PC-3 (cell line): ENCODE measurements at places on chromosomes 1 and 21. TPM values are rescaled to one million over a fixed set of nuclear protein-coding genes. Genes with fewer than 3 reads are reported as not detected.

ZBTB8B gene
- total RNA-seq = 0.22 and 0.23 TPM in 2 replicates

ATAD3B gene
- 140 and 190 TPM in 2 replicates for total RNA-seq

GRCh38 chr1:204282761-204283221 is 69.0 kb upstream of the GOLT1A start:
- no peak for DNase-seq

DNA sequence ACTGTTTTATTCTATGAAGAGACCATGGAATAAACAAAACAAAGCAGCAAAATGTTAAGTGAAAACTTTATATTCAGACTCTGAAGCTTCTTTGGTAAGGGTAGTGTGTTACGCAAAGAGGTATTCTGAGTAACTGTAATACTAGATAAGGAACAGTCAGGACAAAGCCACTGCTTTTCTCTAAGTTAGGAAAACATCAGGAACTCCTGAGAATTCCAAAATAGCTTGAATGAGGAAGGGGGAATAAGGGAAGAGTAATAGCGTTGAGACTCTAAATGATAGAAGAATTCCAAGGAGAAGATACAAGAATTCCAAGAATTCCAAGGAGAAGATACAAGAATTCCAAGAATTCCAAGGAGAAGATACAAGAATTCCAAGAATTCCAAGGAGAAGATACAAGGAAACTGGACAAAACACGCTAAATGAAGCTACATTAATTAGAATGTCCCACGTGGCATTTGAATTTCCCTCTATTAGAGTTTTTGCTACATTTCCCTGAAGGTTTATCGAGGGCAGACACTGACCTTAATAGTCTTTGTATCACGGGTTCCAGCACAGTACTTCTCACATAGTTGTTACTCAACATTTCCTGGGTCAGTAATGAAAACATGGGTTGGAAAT is 71.5 kb downstream of the SMYD3 start:
- no peak for DNase-seq

- peak; percentile 79 for DNase-seq
These were observed 149.5 kb downstream of the FGGY start for GRCh38 chr1:59446257-59446901.

DNA sequence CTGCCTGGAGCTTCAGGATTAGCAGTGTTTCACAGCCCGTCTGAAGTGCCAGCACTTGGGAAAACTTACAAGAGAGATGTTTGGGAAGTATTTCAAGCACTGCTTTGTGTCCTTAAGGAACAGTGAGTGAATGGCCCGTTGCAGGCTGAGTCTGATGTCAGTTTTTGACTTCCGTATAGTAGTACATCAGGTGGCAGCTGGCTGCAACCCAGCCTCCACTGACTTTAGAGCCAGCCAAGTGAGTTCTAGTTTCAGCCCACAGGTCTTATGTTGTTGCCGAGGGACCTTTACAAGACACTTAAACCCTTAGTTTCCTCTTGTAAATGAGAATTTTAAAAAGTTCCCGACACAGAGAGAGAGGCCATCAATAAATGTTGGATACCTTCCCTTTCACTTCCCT is 35.0 kb downstream of the UCK2 start:
- DNase-seq = no peak

- no peak for DNase-seq
These were observed 313.4 kb upstream of the C1orf174 start for GRCh38 chr1:4213366-4213973.

DNA sequence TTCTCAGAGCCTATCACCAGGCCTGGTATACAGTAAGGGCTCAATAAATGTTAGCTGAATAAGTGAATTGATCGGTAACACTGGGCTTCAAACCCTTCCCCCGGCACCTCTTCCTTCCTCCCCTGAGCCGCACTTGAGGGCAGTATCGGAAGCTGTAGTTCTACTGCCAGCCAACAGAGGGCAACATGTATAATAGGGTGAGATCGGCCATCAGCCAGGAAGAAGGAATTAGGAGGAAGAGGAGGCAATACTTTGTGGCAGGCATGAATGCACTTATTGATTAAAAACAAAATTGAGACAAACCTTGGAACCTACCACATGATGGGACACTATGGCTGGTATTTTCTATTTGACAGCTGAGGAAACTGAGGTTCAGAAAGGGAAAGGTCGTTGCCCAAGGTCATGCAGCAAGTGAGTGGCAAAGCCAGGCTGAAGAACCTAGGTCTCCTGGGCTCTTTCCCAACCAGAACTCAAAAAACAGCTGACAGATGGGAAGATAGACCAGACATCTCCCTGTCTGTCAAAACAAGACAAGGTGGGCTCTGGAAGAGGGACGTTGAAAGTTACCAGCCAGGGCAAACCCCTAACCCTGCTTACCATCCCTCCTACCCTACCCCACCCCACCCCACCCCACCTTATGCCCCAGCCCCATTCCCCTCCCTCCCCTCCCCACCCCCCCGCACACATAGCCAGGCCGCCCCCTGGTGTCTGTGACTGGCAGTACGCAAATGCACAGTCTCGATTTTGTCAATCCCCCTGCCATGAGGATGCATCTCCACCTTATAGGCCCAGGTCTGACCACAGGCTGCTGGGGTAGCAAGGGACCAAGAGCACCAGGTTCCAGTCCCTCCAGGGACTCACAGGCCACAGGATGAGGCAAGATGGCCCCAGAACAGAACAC is 107.3 kb upstream of the RUNX3 start:
- peak; percentile 68 for DNase-seq

GRCh38 chr1:152398812-152399698 is 15.0 kb downstream of the CRNN start:
- DNase-seq = peak; percentile 54

GRCh38 chr1:62391369-62391971 is 45.4 kb upstream of the USP1 start:
- peak; percentile 38 for DNase-seq

DNA sequence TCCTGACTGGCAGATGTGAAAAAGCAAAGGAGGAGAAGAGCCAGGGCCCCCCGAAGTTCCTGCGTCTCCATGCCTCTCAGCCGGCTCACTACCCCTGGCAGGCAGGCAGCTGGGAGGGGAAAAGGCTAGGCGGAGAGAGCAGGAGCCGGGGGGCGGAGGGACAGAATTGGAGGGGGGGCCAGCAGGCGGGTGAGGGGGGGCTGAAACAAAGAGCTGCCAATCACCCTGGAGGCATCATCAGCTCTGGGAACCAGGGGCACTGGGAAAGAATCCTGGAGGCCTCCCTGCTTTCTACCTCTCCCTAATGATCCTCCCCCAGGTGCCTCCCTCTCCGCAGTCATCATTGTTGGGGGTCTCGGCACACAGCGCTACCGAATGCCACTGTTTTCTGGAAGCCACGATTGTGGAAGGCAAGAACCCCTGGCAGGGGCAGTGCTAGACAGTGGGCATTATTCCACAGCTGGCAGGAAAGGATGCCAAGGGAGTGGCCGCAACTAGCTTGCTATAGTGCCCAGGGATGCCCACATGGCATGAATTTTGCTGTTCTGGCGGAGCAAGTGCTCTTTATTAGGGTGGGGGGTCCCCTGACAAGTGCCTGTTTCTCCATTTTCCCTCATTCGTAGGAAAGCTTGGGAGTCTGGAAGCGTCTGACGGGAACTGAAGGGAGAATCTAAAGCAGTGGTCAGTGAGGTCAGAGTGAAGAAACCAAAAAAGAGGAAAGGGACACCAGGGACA is at the start of gene THBS3:
Gene THBS3, minus strand, starts transcription at position 92 of the 735 bp plus-strand sequence. Its CDS starts 21 bp downstream, at position 71.
- peak; percentile 19 for DNase-seq

- DNase-seq = no peak
These were observed 13.2 kb upstream of the UMODL1 start for GRCh38 chr21:42057851-42058437.
